ENCODE measurements at places on chromosomes 7 and 10.

- no peak for DNase-seq
Measured at GRCh38 chr10:69242852-69243212, 22.7 kb downstream of the HKDC1 start.

GRCh38 chr7:73978661-73979563 lies 49.1 kb upstream of the ELN start:
- no peak for DNase-seq

GRCh38 chr7:152513861-152514770 lies 78.3 kb upstream of the KMT2C start:
- DNase-seq = no peak

DNA sequence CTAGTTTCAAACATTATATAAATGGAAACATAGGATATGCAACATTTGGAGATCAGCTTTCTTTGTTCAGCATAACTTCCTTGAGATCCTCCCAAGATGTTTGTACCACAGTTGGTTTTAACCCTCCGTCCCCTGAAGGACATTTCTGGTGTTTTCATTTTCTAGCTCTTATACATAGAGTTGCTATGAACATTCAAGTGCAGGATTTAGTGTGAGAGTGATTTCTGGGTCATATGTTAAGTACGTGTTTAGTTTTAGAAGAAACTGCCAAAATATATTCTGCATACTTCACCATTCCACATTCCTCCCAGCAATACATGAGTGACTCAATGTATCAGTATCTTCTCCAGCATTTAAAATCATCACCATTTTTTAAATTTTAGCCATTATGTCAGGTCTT lies 588.7 kb upstream of the PFKP start:
- no peak for DNase-seq

GRCh38 chr7:80134536-80135308 lies at the start of gene GNAI1:
Gene GNAI1, plus strand, starts transcription at chr7:80134831. Its CDS starts 330 bp downstream, at chr7:80135161.
- DNase-seq = no peak

DNA sequence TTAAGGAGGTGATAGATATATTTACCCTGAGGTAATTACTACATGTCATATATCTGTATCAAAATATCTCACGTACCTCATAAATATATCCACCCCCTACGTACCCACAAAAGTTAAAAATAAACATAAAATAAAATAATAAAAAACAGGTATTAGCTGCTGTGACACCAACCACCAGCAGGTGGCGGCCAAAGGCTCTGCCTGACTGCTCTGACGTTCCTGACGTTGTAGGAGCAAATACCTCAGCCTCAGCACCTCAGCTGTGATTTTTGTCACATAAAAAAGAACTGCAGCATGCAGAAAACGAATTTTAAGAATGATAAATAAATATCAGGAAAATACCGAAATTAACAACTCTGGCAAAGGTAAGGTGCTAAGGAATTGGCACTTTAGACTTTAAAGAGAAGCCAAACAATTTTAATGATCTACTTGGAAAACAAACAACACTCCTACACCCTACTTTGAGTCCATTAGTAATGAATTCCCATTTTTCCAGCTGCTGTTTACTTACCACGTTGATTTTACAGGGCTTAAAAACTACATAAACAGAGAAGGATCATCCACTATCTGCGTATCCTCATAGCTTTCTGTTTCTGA lies 125.4 kb upstream of the TARP start:
- DNase-seq = no peak

- peak; percentile 45 for DNase-seq
Measured at GRCh38 chr7:95246831-95247370, 77.4 kb downstream of the PON1 start.

DNA sequence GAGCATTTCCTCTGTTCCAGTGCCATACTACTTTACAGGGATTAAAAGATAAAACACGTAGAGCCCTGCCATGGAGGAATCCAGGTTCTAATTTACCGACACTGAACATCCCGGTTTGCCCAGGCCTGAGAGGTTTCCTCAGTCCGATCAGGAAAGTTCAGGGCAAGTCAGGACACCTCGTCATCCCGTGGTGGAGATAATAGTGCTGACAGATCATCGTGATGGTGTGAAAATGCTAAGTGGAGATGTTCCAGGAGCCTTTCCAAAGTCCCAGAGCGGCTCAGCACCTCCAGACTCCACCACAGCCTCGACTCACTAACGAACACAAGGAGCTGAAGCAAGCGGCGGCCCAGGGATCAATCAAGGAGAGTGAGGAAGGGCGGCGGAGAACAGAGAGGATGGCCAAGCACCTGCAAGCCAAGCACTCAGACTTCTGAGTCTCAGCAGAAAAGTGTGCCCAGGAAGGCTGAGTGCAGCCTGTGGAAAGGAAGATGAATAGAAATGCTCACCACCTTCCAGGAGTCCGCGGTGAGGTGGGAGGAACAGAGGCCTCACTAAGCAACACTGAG lies 103.7 kb upstream of the VWC2 start:
- no peak for DNase-seq

- no peak for DNase-seq
Measured at GRCh38 chr7:77402818-77403217, 13.3 kb downstream of the GSAP start.

All from non-pigmented ciliary epithelial cell (primary cell).